Activated gamma-delta T cell treated with Interleukin-2 at 50 U/mL for 16 hours (primary cell): ENCODE measurements at places on chromosomes 1 and 21.

- no peak for DNase-seq
Measured at GRCh38 chr1:234866007-234866866, 256.3 kb upstream of the IRF2BP2 start.

GRCh38 chr1:24939040-24939674 lies 9.1 kb upstream of the RUNX3 start:
- no peak for DNase-seq

DNA sequence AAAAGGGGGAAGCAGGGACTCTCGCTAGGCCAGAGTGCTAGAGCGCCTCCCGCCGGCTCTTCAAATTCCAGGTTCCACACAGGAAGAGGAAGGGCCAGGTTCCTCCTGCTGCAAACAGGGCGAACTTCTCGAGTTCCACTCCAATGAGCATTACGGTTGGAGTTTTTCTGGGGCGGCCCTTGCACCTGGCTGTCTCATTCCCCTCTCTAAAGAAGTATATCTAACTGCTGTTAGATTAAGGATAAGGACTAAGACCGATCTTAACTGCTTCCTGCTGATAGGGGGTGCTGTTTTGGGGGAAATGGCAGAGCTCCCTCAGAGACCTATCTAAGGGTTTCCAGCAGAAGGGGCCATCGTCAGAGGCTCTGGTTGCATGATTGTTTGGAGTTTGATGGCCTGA lies 138.0 kb downstream of the RABGAP1L start:
- DNase-seq = no peak

- DNase-seq = no peak
Measured at GRCh38 chr1:94602802-94603625, 61.5 kb upstream of the F3 start.

- no peak for DNase-seq
Measured at GRCh38 chr1:156931211-156931952, 10.9 kb downstream of the LRRC71 start.

- DNase-seq = no peak
Measured at GRCh38 chr1:199010492-199010891, 371.7 kb downstream of the PTPRC start.

GRCh38 chr1:203335503-203335902 lies 15.4 kb downstream of the FMOD start:
- no peak for DNase-seq

DNA sequence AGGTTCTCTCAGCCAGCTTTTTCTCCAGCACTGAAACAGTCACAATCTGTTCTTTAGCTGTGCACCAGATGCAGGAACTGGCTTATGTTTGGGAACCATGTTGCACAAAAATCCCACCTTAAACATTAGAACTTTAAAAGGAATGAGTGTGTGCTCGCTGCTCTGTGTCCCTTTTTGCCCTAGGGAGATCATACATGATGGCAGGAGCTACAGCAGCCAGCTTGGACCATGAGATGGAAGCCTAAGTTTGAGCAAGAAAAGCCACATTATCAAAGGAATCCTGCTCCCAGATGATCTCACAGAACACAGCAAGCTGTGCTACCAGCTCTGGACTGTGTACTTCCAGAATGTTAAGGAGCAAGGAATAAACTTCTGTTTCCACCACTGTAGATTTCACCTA lies 3.5 kb downstream of the ZBTB17 start:
- no peak for DNase-seq

GRCh38 chr1:59414406-59415133 lies 117.7 kb downstream of the FGGY start:
- DNase-seq = no peak

DNA sequence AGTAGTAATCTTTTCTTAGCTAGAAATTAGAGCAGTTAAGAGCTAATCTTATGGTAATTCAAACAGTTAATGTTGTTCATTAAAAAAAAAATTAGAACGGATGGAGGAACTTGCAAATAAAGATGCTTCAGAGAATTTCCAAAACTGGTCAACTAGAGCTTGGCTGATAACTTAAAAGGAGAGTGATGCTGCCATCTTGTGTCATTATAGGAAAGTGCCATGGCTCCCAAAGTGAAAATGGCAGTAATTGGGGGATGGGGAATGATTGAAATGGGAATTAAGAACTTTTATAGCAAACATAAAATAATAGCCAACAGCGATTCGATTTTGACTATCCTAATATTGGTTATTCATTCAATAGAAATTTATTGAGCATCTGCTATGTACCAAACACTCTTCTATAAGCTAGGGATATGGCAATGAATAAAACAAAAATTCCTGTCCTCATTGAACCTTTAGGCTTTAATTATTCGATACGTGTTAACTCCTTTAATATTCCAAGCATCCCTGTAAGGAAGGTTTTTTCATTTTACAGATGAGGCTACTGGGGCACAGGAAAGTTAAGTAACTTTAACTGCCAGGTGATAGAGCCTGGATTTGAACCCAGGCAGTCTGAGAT lies 5.7 kb upstream of the PLPP3 start:
- DNase-seq = no peak

DNA sequence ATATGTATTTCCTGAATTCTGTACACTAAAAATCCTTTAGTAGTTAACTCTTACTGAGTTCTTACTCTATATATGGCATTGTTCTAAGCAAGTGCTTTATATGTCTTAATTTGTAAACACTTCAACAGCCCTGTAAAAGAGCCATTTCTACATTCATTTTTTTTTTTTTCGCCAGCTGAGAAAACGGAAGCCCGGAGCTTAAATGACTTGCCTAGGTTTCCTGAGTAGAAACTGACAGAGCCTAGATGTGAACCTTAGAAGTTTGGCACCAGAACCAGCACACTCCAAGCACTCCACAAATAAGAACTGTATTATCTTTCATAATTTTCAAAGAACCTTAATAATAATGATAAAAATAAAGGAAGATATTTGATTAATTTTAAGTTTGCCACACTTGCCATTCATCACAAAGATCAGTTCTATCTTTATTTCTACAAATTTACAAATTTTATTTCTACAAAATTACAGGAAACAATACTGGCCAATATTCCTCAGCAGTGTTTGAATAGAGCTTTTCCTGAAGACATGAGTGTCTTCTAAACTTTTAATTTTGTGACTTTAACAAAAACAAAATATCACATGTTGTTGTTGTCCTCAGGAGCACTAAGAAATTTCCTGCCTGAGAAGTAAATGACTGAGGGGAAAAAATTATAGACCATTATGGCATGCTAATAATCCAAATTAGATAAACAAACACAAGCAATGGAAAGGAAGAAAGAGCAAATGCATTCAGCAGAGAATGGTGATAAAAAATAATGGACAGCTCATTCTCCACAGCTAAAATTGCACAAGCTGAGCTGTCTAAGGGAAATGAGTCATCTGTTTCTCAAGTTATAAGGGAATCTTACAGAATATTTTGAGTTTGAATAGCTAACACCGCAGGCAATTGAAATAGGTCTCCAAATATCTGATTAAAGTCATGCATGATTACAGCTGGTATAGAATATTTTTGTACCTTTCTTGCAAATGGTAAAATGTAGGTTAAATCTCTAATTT lies 71.2 kb downstream of the DPYD start:
- no peak for DNase-seq

GRCh38 chr1:161162052-161162451 lies 2.8 kb downstream of the USP21 start:
- DNase-seq = no peak

- DNase-seq = no peak
Measured at GRCh38 chr1:92218559-92218958, 844 bp downstream of the C1orf146 start.

DNA sequence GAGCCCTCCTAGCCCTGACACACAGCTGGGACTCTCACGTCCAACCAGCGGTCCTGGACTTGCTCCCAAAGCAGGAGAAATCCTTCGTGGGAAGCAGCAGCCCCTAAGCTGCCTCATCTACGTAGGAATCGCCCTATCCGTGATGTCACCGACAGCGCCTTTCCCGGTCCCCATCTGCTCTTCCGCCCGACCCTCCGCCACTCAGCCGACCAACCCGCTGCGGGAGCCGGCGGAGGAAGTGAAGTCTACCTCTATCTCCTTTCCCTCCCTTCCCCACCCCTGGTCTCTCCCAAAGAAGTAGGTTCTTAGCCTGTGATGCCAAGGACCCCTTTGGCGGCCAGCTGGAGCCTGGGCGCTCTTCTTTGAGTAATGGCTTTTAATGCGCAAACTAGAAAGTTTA lies 272.1 kb downstream of the FAM72C start:
- DNase-seq = no peak

DNA sequence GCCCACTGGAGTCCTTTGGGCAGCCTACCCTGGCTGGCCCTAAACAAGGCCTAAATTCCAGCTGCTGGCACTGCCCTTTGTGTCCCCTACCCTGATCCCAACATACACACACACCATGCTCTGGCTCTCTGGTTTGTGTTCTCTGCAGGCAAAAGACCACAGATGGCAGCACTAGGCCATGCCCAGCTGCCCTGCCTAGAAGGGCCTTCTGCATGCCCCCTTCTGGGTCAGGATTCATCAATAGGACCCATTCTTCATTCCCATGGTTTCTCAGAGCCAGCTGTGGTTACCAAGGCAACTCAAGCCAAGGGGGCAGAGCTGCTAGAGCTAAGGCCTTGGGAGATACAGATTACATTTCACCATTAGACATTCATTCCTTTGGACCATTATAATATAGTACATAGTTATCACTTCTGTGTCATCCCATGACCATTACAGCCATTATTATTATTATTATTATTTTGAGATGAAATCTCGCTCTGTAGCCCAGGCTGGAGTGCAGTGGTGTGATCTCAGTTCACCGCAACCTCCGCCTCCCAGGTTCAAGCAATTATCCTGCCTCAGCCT lies 17.5 kb downstream of the ASAP3 start:
- no peak for DNase-seq

DNA sequence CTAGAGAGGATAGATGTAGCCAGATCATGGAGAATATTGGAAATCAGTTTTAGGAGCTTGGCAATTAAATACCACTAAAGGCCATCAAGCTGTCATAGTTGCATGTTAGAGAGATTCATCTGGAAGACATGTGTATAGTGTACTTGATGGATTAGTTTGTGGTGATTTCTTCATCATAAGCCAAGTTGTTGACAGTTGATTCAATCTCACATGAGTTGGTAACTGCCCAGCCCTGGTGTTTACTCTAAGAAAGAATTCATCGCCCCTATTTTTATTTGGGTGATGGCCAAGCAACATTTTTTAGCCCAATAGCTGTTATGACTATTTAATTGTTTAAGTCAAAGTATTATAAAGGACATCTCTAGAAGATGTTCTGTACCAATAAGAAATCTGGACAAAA lies 737.6 kb downstream of the PLA2G4A start:
- DNase-seq = no peak

- DNase-seq = no peak
Measured at GRCh38 chr1:106063510-106063909, 993.0 kb upstream of the PRMT6 start.

- DNase-seq = peak; percentile 72
Measured at GRCh38 chr1:156129687-156130577, 15.4 kb downstream of the LMNA start.

- peak; percentile 17 for DNase-seq
Measured at GRCh38 chr1:21175670-21176581, 771 bp downstream of the EIF4G3 start.

DNA sequence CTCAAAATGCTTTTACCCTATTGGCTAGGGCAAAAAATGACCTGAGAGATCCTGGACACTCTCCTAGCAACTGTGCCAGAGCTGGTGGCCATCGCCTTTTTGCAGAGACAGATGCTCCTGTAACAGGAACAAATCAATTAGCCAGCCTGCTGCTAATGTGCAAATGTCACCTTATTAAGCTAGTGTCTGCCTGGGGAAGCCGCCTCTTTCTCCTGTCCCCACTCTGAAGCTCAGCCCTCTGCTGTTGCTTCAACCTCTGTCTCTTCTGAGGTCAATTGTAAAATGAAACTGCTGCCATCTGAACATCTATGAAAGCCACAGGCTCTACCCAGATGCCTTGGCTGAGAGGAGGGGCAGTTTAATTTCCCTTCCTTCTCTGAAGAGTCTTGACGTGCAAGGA lies 85.5 kb upstream of the CACNA1E start:
- peak; percentile 19 for DNase-seq

GRCh38 chr1:27435566-27436203 lies 43.3 kb downstream of the GPR3 start:
- no peak for DNase-seq

DNA sequence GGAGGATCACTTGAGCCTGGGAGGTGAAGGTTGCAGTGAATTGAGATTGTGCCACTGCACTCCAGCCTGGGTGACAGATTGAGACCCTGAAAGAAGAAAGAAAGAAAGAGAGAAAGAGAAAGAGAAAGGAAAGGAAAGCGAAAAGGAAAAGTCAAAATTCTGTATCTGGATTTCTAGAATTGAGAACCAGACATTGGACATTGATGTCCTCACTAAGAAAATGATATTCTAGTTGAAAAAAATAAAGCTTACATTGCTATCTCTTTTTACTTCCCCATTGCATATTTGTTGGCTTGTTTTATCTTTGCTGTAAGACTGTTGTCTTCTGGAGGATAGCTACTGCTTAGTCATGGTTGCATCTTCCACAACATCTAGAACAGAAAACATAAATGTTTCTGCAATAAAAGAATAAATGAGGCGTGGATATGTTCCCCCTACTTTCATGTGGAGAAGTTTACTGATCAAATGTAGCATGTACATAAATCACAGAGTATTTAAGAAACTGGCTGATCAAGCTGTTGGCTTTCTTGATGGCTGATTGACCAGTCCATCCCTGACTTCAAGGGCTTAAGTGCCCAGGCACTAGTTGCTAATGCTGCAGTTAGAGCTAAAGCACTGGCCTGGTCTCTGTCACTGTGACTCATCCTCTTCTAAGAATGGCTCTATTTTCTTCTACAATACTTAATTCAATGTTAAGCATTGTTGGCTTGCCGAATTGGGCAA lies 17.7 kb downstream of the CD53 start:
- no peak for DNase-seq

- no peak for DNase-seq
Measured at GRCh38 chr21:38957575-38958322, 152.0 kb downstream of the ETS2 start.

- DNase-seq = no peak
Measured at GRCh38 chr1:201966171-201966570, 10.9 kb downstream of the TIMM17A start.

DNA sequence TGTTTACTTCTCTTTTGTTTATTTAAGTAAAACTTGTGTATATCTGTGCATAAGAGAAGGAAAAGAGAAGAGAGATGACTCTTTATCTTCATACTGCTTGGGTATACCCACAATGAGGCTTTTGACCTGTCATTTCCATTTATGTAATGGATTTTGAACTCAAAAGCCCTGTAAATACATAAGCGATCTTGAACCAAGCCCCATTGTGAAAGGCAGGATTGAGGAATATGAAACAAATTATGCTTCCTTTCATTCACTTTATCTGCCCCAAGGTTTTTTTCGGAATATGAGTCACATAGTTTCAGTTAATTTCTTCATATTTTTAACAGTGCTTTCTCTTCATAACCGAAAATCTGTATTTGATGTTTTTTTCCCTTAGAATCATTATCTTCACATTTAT lies 21.4 kb downstream of the CNST start:
- DNase-seq = no peak

DNA sequence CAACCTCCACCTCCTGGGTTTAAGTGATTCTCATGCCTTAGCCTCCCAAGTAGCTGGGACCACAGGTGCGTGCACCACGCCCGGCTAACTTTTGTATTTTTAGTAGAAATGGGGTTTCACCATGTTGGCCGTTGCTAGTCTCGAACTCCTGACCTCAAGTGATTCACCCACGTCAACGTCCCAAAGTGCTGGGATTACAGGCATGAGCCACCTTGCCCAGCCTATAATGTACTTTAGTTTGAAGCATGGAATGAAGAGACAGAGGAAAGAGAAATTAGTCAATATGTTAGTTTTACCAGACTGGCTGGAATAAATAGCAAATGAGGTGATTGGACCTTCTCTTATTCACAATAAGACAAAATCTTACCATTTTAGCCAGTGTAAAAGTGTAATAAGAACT lies 89.0 kb downstream of the GTF2B start:
- DNase-seq = no peak
